ENCODE measurements at places on chromosomes 3 and 15.
A peak's percentile ranks its signal among the peaks of the same experiment; 100 is the strongest.

DNA sequence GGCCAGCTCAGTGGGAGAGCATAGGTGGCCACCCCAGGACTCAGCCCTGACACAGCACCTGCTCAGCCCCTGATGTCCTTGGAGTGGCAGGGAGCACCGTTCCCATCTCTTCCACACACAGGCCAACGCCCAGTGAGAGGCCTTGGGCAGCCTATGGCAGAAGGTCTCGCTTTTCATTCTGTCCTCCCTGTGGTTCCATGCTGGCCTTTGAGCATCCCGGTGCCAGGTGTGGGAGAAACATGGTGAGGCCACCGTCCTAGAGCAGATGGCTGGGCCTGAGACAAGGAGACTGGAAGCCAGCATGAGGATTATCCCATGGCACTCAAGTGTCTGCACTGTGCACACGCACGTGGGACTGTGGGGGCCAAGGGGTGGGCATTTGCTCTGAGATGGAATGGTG, 25.1 kb downstream of the ADCY5 start:
- DNase-seq, result no peak

DNA sequence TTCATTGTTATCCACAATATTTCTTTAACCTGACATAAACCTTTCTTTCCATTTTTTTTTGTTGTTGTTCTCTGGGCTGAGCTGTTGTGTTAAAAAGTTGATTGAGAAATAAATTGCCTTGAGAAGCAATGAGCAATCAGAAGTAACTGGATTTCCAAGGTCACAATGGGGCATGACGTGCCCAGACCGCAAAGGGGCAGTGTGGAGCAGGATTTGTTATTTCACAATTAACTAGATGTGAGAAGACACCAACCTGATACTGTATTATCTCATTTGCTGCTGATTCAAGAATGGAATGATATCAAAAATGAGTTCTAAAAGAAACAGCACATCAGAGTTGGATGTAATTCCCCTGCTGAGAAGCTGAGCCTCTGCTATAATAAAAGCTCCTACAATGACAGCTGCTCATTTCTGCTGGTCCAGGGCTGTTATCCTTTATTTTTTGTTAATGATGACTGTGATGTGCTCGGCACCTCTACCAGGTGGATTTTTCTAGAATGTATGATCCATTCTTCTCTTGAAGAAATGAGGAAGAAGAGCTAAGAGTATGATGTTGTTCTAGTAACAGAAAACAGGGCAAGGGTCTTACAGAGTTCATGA, 28.1 kb downstream of the CPNE4 start:
- DNase-seq, result no peak

DNA sequence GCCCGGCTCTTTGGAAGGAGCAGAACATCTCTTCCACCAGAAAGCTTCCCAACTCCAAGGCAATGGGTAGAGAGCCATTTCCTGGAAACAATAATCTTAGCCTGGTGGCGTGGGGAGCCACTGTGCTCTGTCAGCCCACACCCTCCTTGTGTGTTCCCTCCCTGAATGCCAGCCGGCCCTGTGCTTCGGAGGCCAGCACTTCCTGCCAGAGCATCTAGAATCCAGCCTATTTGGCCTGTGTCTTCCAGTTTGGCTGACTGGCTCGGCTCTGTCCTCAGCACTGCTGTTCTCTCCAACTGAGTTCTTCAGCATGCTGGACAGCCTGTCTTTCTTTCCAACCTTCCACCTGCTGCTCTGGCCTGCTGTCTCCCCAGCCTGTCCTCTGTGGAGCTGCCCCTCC, 349.3 kb downstream of the MFSD1 start:
- no peak for DNase-seq

DNA sequence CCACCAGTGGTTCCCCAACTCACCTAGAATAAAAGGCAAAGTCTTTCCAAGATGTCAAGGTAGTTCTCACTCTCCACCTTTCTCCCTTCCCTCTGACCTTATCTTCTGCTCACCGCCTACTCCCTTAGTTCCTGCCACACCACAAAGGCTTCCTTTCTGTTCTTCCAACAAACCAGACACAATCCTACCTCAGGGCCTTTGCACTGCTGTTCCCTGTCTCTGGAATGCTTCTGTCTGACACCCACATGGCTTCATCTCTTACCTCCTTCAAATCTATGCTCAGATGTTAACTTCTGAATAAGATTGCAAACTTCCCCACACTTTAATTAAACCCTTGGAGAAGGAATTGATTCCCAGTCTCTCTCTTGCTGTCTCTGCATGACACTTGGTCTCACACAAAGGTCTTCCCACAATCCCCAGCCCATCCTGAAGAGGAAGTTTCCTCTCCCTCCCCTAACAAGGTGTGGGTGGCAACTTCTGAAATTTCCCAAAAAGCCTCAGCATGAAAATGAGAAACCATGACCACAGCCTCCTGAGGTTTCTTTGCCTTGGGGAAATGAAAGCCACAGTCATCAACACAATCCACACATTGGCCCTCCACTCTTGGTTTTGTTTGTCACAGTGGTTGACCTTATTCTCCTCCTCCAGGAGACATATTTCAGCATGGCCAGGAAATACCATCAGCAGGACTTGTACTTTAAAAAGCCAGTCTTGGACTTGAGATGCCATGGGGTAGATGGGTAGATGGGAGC, 3.0 kb upstream of the RYK start:
- DNase-seq, result no peak

DNA sequence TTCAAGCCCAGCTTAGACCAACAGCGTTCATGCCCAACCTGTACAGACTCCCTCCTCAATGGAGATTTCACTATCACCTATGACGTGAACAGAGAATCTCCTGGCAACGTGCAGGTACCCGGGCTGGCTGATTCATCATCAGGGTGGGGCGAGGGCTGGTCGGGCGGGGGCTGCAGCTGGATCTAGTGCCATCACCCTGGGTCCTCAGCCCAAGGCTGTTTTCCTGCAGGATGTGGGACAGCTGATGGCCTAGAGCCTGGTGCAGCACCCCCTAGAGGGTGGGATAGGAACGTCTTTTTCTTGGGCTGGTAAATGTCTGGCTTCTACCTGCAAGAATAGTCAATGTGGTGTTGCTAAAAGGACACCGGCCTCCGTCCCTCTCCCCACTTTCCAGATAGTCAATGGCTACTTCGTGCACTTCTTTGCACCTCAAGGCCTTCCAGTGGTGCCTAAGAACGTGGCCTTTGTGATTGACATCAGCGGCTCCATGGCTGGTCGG, 4.4 kb downstream of the ITIH3 start:
- no peak for DNase-seq

DNA sequence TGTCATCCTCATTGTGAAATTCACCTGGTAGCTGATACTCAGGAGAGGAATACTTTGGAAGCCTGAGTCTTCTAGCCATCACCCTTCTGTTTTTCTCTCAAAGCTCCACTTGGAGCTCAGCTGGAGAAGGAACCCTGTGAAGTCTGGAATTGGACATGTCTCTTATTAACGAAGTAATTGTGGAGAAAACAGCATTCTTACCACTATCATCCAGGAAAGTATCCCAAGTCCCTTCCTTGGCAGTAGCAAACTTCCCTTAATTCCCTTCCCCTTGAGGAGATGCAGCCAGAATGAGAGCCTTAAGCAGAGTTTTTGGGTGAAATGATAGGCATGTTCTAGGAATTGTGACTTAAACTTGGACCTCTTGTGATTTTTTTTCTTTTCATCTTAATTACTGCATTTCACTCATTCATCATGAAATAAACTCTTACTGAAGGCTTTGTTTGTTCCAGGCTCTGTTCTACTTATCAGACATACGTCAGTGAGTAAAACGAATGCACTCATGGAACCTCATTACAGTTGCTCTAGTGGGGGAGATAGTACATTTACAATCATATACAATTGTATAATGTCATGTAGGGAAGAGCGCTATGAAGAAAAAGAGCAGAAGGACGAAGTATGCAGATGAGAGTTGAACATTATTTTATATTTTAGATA, 30.5 kb upstream of the TCF12 start:
- DNase-seq, result no peak

- peak; percentile 97 for DNase-seq
Measured at GRCh38 chr15:40064231-40064894, 25.4 kb upstream of the SRP14 start.

DNA sequence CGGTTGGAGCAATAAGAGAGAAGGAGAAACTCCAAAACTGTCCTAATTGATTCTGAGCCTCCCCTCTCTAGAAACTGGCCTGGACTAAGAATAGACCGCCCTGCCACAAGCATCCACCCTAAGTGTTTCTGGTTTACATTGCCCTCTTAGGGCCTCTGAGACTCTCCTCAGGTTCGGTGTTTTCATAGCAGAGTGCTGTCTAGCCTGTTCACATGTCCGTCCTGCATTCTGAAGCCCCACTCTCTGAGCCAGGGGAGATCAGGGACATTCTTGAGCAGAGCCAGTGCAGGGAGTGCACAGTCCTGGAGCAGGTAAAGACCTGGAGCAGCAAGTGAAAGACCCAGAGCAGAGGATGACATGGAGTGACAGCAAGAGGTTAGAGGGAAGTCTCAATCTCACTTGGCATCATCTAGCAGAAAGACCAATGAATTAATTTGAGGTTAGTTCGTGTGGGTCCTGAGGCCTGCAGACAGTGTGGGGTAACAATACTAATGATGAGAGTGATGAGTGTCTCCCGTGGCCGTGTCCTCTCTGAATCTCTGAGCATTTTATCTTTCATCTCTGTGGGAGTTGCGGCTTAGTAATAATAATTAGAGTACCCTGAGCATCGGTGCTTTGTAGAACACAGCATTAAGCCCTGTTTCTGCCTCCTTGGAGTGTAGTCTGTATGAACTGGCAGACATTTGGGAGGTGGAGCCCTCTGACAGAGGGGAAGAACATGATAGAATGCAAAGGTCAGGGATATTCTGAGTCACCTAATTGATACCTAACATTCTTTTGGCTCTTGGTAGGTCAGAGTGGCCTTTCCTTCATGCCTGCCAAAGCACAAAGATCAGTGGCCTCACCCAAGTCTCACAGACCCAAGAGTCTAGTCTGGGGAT, 24.6 kb downstream of the MAPKBP1 start:
- DNase-seq, result no peak

DNA sequence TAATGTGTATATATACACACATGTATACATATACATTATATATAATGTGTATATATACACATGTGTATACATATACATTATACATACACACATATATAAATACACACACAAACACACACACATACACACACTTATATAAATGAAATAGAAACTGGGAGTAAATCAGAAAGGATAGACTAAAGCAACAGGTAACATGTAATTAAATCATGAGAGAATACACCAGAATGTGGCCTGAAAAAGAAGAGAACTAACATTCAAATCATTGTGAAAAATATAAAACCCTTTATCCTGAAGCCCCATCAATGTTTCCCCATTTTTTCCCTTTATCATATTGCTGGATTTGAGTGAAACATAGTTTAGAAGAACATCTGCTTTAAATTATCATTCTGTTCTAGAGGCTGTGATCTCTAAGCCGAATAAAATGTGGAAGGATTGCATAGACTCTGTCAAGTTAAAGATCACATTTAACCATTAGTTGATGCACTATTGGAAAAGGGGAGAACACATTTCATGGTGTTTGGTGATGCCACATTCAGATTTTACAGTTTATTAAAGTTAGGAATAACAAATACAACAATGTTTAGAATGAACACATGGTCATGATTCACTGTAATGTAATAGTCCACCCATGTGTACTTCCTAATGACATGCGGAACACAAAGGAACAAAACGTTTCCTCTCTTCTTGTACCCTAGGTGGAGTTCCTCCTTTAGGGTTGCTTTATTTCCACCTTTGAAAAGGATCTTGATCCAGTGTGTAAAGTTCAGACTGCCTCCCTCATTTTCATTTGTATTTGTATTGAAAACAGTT, 12.5 kb upstream of the THRB start:
- DNase-seq, result no peak

- DNase-seq, result no peak
Measured at GRCh38 chr15:52785672-52786406, 4.3 kb downstream of the ONECUT1 start.

DNA sequence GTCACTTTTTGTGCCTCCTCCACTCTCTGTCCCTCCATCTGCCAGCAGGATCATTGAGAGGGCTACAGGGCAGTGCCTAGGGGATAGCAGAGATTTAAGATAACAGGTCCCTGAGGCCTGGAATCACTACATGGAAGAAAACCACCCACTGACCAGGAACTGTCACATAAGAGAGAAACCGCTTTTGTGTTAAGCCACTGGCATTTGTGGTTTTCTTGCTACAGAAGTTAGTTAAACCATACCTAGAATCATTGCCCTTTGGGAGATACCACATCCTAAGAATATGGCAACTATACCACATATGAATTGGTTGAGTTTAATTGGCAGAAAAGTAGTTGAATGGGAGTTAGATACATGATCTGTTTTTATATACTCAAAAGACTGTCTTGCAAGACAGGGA, 112.8 kb upstream of the LPP start:
- DNase-seq, result no peak

DNA sequence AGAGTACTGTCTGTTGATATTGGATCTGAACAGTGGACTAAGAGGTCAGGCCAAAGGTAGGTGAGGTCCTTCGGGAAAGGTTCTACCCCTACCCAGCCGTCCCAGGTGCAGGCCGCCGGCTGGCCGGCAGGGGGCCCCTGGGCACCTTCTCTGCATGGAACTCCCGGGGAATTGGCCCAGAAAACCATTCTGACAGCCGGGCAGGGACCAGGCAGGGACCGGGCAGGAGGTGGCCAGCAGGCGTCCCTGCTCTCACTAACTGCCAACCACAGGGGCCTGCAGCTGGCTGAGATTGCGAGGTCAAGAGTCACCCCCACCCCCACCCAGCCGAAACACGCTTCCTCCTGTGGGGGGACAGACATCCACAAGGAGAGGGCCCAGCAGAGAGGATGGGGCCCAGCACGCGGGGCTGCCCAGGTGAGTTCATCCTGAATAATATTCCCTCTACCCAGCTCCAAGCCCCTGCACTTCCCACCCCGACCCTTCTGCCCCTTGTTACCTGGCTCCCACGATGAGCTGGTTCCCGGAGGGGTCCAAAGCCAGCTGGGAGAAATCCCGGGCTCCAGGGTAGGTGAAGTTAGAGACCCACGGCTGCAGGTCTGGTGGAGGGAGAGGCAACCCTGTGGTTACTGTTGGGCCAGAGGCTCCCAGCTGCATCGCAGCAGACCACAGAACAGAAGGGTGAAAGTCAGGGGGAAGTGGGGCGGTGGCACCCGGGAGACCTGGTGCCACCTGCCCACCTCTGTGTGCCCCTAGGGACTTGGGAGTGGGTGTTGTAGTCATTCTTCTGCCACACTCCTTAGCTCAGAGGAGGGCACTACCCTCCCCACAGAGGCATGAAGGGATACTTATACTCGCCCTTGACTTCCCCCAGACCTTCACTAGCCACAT, 84.4 kb downstream of the SEMA5B start:
- DNase-seq, result peak; percentile 74

GRCh38 chr3:124277144-124277890, 285.4 kb upstream of the ROPN1 start:
- no peak for DNase-seq

DNA sequence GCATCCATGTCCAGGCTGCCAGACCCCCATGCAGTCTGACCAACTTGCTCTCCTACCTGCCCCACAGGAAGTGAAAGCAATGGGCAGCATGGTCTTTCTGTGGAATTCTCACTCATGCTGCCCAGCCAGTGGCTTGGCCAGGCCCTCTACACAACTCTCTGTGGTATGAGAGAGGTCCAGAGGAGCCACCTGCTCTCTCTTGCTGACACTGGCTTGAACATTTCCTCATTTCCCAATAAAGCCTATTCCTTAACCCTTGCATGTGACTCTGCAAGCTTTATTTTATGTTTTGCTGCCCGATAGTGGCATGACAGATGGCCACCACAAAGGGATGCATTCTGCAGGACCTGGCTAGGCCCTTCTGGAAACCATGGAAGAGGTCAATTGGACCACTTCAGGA, 53.8 kb downstream of the CCR1 start:
- DNase-seq, result no peak
